ENCODE measurements at places on chromosomes 12 and 14.

GRCh38 chr12:53428741-53429140, 5.1 kb downstream of the AMHR2 start:
- no peak overlapping the region for H3K4me3 ChIP-seq
- no peak for DNase-seq
- peaks cover 2% of the 10 kb centered on the region for H3K4me1 ChIP-seq
- H3K27me3 ChIP-seq: no peaks in the 10 kb centered on the region

GRCh38 chr12:22272335-22273151, 62.0 kb downstream of the ST8SIA1 start:
- no peak overlapping the region for H3K4me3 ChIP-seq
- DNase-seq: no peak
- H3K4me1 ChIP-seq: peaks cover 18% of the 10 kb centered on the region
- peaks cover 28% of the 10 kb centered on the region for H3K27me3 ChIP-seq
- H3K36me3 ChIP-seq: peaks cover 2% of the 10 kb centered on the region
- no peak overlapping the region for H3K27ac ChIP-seq

DNA sequence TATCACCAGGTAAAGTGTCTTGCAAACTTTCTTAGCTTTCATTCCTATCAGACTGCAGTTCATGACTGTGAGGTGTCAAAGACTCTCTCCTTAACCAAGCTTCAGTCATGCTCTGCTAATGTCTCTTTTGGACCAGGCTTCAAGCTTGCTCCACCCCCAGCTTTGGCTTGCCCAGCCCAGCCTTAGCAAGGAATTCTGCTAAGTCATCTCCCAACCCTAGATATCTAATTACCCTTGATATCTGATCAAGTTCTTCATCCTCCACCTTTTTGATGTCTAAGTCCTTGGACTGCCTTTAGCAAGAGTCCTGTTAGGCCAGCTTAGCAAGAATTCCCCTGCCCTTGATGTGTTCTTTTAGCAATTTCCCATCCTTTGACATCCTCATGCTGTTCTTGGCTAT, 108.9 kb upstream of the FGD4 start:
- no peak for DNase-seq
- peaks cover 11% of the 10 kb centered on the region for H3K4me1 ChIP-seq
- no peak overlapping the region for H3K4me3 ChIP-seq

GRCh38 chr12:131425112-131426075, 285.5 kb upstream of the SFSWAP start:
- peaks cover 52% of the 10 kb centered on the region for H3K27me3 ChIP-seq
- no peaks in the 10 kb centered on the region for H3K4me1 ChIP-seq
- no peak overlapping the region for H3K4me3 ChIP-seq
- peaks cover 3% of the 10 kb centered on the region for H3K36me3 ChIP-seq
- no peak overlapping the region for H3K27ac ChIP-seq

DNA sequence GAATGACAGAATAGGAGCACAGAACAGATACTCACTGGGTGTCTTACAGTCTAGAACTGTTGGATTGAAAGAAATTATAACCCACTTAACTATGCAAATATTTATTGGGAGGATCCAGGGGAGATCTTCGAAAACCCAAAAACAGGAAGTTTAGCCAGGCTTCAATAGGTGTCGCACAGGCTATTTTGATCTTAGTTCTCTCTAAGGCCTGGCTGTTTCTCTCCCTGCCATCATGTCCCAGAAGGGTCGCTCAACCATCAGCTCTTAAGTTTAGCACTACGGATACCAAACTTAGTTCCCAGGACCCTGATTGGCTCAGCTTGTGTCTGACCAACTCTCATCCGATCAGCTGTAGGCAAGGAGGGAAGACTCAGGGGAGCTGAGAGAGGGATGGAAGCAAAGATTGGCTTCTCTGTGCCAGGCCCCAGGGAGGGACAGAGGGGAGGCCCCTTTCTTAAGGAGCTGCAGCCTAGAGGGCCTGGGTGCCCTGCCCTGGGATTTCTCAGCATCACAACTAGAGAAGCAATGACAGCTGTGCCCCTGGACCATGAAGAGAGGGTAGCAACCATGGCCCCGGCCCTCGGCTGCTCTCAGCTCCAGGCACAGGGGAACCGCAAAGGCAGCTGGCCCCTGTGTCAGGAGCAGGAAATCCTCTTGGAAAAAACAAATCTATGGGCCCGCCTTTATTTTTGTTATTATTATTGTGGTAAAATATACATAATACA, 13.5 kb downstream of the PHETA1 start:
- H3K4me3 ChIP-seq: no peak overlapping the region
- peaks cover 49% of the 10 kb centered on the region for H3K4me1 ChIP-seq
- H3K27ac ChIP-seq: peak overlapping the region; percentile 94
- H3K27me3 ChIP-seq: no peaks in the 10 kb centered on the region
- peak; percentile 59 for DNase-seq

DNA sequence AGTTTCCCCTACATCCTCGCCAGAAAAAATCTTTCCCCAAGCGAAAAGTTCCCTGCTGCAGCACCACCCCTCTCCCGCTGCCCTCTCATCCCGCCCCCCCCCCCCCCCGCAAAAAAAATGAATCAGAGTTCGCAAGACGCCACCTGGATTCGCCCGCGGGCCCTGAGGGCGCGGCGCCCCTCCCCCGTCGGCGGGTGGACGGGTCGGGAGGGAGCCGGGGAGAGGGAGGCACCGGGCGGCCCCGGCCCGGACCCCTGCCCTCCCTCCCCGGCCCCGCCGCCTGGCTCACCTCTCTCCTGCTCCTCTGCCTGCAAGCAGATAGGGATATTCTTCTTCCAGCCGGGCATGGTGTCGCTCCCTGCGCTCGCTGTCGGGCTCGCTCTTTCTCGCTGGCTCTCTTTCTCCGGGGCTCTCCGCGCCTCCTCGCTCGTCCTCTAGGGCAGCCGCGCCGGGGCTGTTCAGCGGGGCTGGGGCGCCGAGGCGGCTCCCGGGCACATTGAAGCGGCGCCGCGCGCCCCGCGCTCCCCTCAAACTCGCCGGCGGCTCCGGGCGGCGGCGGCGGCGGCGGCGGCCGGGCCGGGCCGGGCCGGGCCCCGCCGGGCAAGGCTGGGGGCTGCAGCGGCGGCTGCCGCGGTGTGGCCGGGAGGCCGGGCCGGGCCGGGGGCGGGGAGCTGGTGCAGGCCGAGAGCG, 200.3 kb upstream of the CAND1 start:
- H3K4me1 ChIP-seq: peaks cover 24% of the 10 kb centered on the region
- H3K27ac ChIP-seq: peak overlapping the region; percentile 74
- H3K27me3 ChIP-seq: peaks cover 40% of the 10 kb centered on the region
- peak overlapping the region; percentile 92 for H3K4me3 ChIP-seq
- no peak for DNase-seq

- no peaks in the 10 kb centered on the region for H3K27me3 ChIP-seq
- H3K4me1 ChIP-seq: peaks cover 52% of the 10 kb centered on the region
- H3K27ac ChIP-seq: peak within 1 kb of the TSS; percentile 99
Measured at GRCh38 chr12:121793440-121793837, at the start of gene RHOF. RHOF (minus strand) TSS chr12:121793688; CDS start chr12:121793633, 55 bp downstream.

DNA sequence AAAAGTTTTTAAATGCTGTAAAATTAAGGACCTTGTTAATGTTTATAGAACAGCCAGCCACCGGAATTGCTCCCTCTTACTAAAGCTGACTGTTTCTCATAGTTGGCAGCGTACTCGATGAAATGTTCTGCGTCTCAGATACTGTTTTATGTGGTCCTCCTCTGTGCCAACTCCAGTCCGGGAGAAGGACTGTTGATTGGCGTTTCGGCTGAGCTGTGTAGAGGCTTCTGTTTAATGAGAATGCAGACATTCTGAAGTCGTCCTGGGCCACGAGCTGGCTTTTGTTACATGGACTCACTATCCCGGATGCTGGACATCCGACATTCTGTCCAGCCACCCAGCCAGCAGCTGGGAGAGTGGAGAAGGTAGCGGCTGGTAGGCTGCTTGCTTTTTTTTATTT, 75.4 kb downstream of the WDR20 start:
- DNase-seq: no peak
- peaks cover 28% of the 10 kb centered on the region for H3K36me3 ChIP-seq

DNA sequence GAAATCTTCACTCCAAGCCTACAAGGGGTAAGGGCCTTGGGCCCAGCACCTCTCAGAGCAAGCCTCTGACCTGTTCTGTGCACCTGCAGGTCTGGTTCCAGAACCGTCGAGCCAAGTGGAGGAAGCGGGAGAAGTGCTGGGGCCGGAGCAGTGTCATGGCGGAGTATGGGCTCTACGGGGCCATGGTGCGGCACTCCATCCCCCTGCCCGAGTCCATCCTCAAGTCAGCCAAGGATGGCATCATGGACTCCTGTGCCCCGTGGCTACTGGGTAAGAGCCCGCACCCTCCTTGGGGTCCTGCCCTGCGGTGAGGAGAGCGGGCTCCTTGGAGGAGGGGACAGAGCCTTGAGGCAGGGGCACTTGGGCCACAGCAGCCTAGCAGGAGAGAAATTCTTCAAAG, 20.3 kb downstream of the VSX2 start:
- DNase-seq: no peak
- peaks cover 8% of the 10 kb centered on the region for H3K4me1 ChIP-seq
- H3K4me3 ChIP-seq: no peak overlapping the region
- no peak overlapping the region for H3K27ac ChIP-seq

GRCh38 chr14:77141214-77142004, at the start of gene ZDHHC22:
ZDHHC22 (minus strand) TSS chr14:77141791; CDS start chr14:77139738, 2,053 bp downstream.
- H3K27me3 ChIP-seq: peaks cover 89% of the 10 kb centered on the region
- H3K27ac ChIP-seq: no peak within 1 kb of the TSS
- peaks cover 36% of the 10 kb centered on the region for H3K4me1 ChIP-seq

DNA sequence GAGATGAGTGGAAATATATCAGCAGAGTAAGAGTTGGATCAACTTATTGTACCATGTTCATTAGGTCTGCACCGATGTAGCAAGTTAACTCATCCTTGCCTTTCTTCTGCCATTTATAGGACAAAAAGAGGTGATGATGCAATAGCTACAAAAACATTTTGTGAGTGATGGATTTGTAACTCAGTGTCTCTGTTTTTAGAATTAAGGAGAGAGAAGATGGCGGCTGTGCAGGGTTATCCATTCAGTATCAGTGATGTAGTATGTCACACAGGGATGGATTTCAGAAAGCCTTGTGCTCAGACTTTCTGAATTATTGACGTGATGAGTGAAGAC, 62.1 kb upstream of the GNPNAT1 start:
- no peaks in the 10 kb centered on the region for H3K36me3 ChIP-seq
- H3K4me1 ChIP-seq: no peaks in the 10 kb centered on the region
- no peak overlapping the region for H3K27ac ChIP-seq
- DNase-seq: no peak
- peaks cover 5% of the 10 kb centered on the region for H3K27me3 ChIP-seq

DNA sequence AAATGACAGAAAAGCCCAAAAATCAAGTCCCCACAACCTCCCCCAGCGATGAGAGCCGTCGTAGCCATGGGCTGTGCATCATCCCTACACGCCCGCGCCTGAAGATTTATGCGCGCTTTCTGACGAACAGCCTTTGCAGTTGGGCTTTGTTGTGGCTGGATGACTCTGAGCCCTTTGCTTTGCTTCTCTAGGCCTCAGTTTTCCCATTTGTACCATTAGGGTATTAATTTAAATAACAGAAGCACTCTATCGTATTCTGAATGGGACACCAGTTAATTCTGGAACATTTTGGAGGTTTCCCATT, 24.2 kb downstream of the SFSWAP start:
- peaks cover 6% of the 10 kb centered on the region for H3K4me1 ChIP-seq
- H3K27me3 ChIP-seq: no peaks in the 10 kb centered on the region
- peaks cover 49% of the 10 kb centered on the region for H3K36me3 ChIP-seq
- no peak overlapping the region for H3K27ac ChIP-seq

GRCh38 chr12:67884596-67884995, 104.7 kb upstream of the IFNG-AS1 start:
- H3K4me1 ChIP-seq: peaks cover 2% of the 10 kb centered on the region
- H3K27ac ChIP-seq: no peak overlapping the region
- no peak for DNase-seq
- H3K36me3 ChIP-seq: no peaks in the 10 kb centered on the region

- no peaks in the 10 kb centered on the region for H3K36me3 ChIP-seq
- peak within 1 kb of the TSS; percentile 77 for H3K4me3 ChIP-seq
- peak; percentile 31 for DNase-seq
- peaks cover 15% of the 10 kb centered on the region for H3K27me3 ChIP-seq
Measured at GRCh38 chr12:123533672-123534643, at the start of gene RILPL1. RILPL1 (minus strand) TSS chr12:123533719; CDS start chr12:123533482, 237 bp downstream.

DNA sequence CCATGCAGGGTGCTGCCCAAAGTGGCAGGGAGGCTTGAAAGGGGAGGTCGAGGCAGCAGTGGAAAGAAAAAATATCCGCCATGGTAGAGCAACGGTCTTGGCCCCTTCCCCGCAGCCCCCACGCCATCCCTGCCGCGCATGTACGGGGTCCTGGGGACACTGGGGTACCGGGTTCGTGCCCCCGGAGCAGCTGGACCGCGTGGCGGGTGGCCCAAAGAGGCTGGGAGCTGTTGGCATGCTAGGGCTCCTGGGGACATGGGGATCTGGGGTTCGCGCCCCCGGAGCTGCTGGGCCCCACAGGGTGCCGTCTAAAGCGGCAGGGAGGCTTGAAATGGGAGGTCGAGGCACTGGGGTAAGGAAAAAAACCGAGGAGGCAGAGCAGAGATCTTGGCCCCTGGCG, 316.5 kb downstream of the ALG10 start:
- no peak overlapping the region for H3K4me3 ChIP-seq
- H3K4me1 ChIP-seq: no peaks in the 10 kb centered on the region
- no peak overlapping the region for H3K27ac ChIP-seq
- peaks cover 12% of the 10 kb centered on the region for H3K36me3 ChIP-seq
- no peaks in the 10 kb centered on the region for H3K27me3 ChIP-seq
